Activated T-helper 1 cell treated with Interleukin-2 at 50 U/mL for 16 hours (primary cell): ENCODE measurements at places on chromosomes 7 and 10.

DNA sequence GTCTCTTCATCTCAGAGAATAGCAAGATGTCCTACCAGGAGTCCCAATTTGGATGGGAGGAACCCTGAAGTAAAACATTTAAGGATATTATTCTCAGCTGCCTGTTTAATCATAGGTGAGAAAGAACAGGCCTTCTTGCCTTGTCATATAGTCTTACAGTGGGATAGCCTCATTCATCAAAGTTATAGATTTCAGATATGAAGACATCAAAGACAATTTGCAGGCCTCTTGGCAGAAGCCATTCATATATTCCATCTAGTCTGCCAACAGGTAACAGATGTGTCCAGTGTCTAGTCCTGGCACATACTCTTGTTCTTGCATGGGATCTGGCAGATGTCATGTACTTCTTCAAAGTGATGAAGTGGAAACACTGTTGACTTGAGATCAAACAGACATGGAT is 601.3 kb upstream of the GHITM start:
- DNase-seq = no peak

DNA sequence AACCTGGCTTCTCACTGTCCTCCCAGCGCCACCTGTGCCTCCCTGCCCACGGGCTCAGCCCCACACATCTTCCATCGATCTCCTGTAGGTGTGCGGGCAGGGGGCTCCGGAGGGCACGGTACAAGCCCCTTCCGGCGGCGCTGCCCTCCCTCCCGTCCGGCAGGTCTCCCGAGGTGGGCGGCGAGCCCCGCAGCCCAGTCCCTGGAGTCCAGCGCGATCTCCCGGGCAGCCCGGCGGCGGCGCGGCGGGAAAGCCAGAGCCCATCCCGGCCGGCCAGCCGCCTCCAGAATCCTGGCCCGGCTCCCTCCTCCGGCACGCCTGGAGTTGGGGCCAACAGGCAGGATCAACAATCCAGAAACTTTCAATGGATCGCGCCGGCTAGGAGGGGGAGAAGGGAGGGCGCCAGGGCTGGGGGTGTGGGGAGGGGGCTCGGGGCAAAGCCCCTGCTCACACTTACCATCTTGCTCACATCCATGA is 100.1 kb downstream of the HIP1 start:
- no peak for DNase-seq

- no peak for DNase-seq
Observed at GRCh38 chr10:124586142-124586541, 124.5 kb downstream of the LHPP start.

- no peak for DNase-seq
Observed at GRCh38 chr10:88392222-88392621, 190.9 kb downstream of the RNLS start.

GRCh38 chr10:49353026-49353894 is 42.6 kb downstream of the DRGX start:
- no peak for DNase-seq

GRCh38 chr10:5661043-5661442 is 5.4 kb downstream of the ASB13 start:
- no peak for DNase-seq
